ENCODE measurements at places on chromosomes 1 and 21.
A peak's percentile ranks its signal among the peaks of the same experiment; 100 is the strongest.

- DNase-seq, result no peak
These were observed 56.6 kb downstream of the TMEM53 start for GRCh38 chr1:44617703-44618029.

- DNase-seq, result peak; percentile 9
These were observed 541 bp downstream of the USP48 start for GRCh38 chr1:21782349-21782867.

- DNase-seq, result no peak
These were observed 12.0 kb downstream of the TARBP1 start for GRCh38 chr1:234466945-234467344.

GRCh38 chr1:12019858-12020509 lies 686 bp downstream of the MIIP start:
- DNase-seq, result no peak

GRCh38 chr1:94259635-94260289 lies 22.4 kb upstream of the ARHGAP29 start:
- no peak for DNase-seq

GRCh38 chr1:23217421-23218115 lies at the start of gene HTR1D:
Gene HTR1D, minus strand, starts transcription at chr1:23217502. Its CDS starts 23,283 bp downstream, at chr1:23194219.
- DNase-seq, result no peak

DNA sequence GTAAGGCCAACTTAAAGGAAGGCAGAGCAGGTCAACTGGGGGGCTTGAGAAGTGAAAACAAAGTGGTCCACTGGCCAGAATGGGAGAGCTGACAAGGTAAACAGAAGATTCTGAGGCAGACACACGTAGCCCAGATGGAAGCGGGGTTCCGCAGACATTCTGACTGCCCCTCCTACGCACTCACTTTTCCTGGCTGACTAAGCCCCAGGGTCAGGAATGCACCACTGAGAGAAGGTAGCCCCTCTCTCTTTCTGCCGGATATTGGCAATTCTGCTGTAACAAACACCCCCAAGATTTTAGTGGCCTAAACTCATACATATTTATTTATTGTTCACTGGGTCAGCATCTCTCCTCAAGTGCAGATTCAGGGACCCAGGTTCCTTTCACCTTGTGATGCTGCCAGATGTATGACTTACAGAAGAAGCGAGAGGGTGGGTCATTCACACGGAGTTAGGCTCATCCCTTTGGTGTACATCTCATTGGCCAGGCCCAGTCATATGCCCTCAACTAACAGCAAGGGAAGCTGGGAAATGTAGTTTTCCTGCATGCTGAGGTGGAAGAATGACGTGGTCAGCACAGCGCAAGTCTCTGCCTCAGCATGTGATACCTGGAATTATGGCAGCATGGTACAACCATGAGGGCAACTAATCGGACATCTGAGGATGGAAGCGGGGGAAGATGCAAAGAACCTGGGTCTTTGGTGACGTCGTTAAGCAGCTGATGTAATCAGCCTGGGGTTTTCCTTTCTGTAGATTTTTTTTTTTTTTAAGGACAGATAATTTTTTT lies 43.4 kb upstream of the MRPS6 start:
- DNase-seq, result no peak

GRCh38 chr1:18646091-18646785 lies 15.6 kb downstream of the PAX7 start:
- DNase-seq, result no peak

- no peak for DNase-seq
These were observed 10.8 kb downstream of the HMGB4 start for GRCh38 chr1:33874636-33875035.

DNA sequence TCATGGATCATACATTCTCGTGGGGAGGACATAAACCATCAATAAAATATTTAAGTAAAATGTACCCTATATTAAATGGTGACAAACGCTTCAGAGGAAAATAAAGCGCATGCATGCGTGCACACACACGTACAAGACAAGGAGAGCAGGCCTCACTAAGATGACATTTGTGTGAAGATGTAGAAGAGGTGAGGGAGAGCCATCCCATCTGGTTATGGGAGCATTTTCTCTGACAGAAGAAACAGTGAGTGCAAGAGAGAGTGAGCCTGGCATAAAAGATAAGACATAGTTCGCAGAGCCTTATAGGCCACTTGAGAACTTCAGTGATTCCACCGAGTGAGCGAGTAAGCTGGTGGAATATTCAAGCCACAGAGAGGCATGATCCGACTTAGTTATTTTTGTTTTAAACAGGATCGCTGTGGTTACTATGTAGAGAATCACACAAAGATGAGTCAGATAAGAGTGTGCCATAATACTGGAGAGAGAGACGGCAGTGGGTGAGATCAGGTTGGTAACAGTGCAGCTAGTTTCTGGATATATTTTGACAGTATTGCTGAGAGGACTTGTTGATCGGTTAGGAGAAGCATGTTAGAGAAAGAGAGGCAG lies 624.2 kb downstream of the PLPP3 start:
- no peak for DNase-seq

- DNase-seq, result no peak
These were observed 28.8 kb upstream of the TSPAN2 start for GRCh38 chr1:115118086-115118485.
